NCI-H2081 treated with DMSO at 0.1 percent for 48 hours (cell line): ENCODE measurements at places on chromosomes 11 and 22.

- no peak for DNase-seq
Measured at GRCh38 chr11:2689651-2690575, 9.9 kb downstream of the KCNQ1OT1 start.

DNA sequence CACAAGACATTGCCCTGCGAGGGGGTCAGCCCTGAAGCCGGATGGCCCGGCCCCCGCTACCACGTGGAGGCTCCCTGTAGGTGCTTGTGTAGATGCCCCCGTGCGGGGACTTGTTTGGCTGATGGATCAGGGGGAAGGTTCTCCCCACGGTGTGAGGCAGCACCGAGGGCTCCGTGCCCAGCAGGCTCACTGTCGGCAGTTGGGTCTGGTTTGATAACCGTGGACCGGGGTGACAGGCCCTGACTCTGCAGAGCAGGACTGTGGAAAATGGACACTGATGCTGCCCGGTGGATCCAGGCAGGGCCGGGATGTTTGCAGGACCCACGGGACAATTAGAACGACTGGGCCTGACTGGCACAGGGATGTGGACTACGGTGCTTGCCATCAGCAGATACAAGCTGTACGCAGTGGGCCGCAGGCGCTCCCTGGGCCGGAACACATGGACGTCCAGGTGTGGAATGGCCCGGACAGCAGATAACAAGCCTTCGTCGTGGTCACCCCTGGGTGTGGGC is 19.0 kb downstream of the KCNQ1 start:
- no peak for DNase-seq

GRCh38 chr11:79262221-79262620 is 178.6 kb downstream of the TENM4 start:
- DNase-seq, result no peak

- DNase-seq, result no peak
Measured at GRCh38 chr11:41446566-41446965, 12.9 kb downstream of the LRRC4C start.

DNA sequence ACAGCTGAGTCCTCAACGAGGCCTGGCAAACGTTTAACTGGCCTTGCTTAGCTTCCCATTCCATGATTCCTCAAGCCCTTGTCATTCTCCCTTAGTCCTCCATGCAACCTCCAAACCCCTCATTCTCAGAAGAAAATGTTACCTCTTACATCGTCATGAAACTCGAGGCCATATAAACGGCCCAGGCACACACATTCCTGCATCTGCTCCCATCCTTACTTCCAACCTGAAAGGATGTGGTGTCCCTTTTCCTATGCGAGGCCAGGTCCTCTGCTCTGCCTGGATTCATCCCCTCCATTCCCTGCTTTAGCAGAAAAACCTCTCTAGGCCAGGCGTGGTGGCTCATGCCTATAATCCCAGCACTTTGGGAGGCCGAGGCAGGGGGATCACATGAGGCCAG is 9.0 kb downstream of the MPZL3 start:
- DNase-seq, result no peak

DNA sequence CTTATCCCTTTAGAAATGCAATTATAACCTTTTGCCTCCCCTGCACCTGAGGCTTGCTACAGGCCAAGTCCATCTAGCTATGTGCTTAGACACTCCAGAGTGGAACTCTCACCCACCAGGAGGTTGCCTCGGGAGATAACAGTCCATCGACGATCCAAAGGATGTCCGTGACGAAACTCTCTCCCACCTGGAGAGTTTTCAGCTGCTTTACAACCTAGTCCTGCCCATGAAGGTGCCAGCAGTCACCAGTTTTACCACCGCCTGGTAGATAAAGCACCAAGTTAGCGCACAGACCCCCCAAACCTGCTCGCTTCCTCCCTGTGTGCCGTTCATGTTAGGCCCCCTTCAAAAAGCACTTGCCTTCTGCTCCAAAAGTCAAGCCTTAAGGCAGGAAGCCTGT is 53.1 kb upstream of the SHISAL1 start:
- no peak for DNase-seq

DNA sequence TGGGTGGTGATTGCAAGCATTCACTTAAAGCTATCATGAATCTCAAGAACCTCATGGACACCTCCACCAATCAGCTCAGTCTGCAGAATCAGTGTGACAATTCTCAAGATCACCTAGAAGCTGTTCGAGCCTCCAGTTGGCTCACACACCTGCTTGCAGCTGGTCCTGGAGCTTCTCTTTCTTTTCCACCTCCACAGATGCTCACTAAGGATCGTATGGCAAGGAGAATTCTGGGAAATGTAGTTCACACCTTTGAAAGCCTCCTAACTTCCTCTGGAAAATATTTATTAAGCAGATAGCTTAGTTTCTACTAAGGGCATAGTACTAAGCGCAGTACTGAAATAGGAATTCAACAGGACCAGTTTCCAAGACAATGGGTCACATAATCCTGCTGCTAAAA is 26.2 kb downstream of the FSHB start:
- no peak for DNase-seq

DNA sequence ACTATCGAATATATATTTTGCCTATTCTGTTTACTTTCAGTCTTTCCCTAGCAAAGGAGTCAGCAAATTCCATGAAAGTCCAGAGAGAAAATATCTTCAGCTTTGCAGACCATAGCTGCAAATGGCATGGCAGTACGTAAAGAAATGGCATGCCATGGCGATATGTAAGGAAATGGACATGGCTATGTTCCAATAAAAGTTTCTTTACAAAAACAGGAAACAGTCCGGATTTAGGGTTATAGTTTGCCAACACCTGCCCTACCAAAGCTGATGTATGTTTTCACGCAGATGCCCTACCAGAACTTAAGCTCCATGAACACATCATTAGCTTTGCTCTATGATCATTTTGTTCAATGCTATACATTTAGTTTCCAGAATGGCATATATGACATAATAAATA is 19.5 kb downstream of the KIAA0930 start:
- DNase-seq, result no peak

GRCh38 chr11:114090225-114090910 is 30.9 kb downstream of the ZBTB16 start:
- DNase-seq, result no peak

DNA sequence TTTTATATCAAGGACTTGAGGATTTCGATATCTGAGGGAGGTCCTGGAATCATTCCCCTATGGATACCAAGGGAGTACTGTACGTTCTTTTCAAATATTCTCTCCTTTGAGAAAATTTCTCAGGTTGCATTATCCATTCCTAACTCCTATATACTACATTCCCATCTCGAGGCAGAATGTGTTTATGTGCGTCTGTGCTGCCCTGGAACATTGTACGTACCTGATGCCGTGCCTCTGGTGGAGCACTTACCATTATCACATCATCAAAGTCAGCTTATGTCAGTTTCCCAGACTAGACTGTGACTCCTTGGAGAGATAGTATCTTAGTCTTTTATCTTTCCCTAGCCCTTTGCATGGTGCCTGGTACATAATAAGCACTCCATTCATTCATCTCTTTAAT is 21.7 kb downstream of the UBASH3B start:
- DNase-seq, result no peak

- DNase-seq, result no peak
Measured at GRCh38 chr11:132228746-132229325, 858.4 kb downstream of the NTM start.

- no peak for DNase-seq
Measured at GRCh38 chr11:96341211-96342013, 1.6 kb downstream of the MAML2 start.

DNA sequence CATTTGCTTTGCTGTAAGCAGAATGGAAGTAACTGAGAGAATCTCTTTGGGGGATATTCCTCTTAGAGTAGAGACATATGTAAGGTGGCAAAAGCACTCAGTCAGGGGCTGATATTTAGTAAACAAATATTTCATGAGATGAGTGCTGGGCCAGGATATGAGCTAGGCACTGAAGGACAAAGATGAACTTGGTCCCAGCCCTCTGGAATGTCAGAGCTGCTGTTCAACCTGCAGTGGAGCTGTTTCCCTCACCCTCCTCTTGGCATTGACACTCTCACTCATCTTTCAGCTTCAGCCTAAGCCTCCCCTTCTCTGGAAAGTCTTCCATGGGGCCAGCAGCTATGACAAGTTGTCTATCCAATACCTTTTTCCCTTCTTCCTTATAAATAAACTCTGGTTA is 22.2 kb downstream of the RASSF10 start:
- no peak for DNase-seq

- no peak for DNase-seq
Measured at GRCh38 chr11:88480223-88480622, 142.7 kb upstream of the CTSC start.

- DNase-seq, result no peak
Measured at GRCh38 chr22:23678133-23678532, 12.7 kb upstream of the RGL4 start.

DNA sequence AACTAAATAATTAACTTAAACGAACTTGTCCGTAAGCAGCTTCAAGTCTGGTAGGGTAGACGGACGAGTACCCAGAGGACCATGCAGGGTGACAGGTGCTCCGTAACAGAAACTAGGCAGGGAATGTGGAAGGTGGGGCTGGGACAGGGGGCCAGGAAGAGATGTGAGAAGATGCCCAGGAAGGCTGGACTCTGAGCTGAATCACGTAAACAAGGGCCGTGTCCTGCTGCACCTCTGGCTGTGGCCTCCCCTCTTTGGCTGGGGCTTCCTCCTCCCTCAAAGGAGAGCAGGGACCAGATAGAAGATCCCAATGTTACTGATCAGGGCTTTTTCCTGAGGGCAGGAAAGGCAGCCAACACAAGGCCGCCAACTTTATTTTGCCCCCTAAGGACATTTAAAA is 47.9 kb downstream of the PACSIN2 start:
- no peak for DNase-seq

GRCh38 chr11:22734628-22735345 is 68.4 kb downstream of the GAS2 start:
- DNase-seq, result no peak

GRCh38 chr11:133927690-133928627 is 28.8 kb downstream of the IGSF9B start:
- peak; percentile 70 for DNase-seq

DNA sequence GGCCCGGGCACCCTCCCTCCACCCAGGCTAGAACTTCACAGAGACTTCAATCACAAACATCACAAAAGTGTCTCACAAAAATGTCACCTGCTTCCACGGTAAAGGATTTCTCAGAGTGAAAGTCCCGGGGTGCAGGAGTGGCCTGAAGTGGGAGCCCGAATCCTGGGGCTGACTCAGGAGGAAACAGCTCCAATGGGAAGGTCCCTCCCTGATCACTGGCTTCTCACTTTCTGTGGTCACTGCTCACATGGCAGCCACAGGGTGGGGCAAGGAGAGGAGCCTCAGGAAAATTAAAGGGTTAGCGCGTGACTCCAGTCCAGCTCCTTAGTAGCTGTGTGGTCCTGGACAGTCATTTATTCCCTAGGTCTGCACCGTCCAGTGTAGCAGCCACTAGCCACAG is 564.5 kb upstream of the B3GAT1 start:
- DNase-seq, result no peak

GRCh38 chr11:46305295-46305694 is 27.8 kb downstream of the CREB3L1 start:
- DNase-seq, result no peak

DNA sequence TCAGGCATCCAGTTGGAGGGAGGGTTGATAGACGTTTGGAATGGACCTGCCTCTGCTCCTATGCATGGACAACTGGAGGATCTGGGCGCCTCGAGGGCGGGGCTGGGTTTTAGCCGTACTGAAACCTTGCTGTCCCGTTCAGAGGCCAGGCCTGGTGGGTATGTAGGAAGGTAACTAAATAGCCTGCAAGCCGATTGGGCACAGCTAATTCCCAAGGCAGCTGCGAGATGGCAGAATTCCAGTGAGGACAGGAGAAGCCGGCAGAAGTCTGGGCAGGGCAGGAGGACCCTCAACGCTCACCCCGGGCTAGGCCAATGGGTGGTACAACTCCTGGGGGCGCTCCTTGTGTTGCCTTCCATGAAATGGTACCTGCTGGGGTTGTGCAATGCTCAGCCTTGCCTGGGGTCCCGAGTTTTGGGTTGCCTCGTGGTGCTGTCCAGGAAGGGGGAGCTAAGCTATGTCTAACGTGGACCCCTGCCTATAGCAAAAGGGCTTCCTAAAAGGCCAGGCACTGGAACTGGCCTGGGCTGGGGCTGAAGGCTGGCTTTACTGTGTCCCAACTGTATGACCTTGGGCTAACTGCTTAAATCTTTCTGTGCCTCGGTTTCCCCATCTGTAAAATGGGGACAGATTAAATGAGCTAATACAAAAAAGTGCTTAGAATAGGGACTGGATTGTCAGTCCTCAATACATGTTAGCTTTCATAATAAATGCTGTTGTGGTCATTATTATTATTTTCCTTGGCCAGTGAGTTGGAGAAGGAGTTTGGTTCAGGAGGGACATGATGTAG is 30.1 kb upstream of the CD82 start:
- DNase-seq, result no peak

DNA sequence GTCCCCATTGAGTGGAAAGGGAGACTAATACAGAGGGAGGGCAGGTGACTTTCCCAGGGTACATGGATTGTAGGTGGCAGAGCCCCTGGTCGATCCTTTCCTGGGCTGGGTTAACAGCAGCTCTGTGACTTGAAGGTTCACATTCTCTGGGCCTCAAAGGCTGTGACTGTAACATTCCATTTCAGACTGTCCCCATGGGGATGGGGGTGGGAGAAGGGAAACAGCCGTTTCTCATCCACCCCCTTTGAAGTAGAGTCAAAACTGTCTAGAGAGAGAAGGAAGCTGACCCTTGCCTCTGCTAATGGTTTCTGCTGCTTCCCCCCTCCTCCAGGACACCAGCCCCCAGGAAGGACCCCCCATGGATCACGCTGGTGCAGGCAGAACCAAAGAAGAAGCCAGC is 19.2 kb downstream of the MICALL1 start:
- no peak for DNase-seq

DNA sequence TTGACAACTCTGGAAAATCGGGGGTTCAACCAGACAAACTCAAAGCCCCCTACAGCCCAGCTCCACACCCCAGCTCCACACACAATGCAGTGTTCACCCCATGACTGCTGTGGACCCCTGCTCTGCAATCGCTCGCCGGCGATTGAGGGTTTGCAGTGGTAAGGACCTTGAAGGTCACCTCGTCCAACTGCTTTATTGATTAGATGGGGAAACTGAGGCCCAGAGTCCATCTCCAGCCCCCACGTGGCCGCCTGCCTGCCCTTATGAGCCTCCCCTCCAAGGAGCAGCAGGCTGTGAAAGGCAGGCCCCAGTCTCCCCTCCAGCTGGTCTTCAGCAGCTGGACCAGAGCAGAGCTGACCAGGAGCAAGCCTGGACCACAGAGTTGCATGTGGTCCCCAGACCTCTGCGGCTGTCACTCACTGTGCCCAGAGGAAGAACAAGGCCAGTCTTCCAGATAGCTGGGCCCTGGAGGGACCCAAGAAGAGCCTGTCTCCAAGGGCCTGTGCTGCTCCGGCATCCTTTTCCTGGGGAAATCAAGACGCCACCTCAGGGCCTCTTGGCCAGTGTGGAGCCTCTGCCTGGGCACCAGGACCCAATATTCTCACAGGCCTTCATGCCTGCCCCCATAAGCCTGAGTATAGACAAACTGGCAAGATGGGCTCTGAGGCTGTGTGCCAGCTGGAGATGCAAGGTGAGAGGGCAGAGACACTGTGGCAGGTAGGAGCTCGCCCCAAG is 8.8 kb upstream of the LINC01488 start:
- DNase-seq, result no peak
